ENCODE measurements at places on chromosomes 5 and 9. TPM values are rescaled to one million over a fixed set of nuclear protein-coding genes. Genes with fewer than 3 reads are reported as not detected.

The IZUMO3 gene
- not detected for total RNA-seq

The TAF11L5 gene
- not detected for total RNA-seq

The TEX53 gene
- not detected for total RNA-seq

The LCN15 gene
- not detected for total RNA-seq

The SARDH gene
- 0.40 TPM for total RNA-seq

The ELOVL7 gene
- 0.13 TPM for total RNA-seq

The MAT2B gene
- 98.0 TPM for total RNA-seq

The MAML1 gene
- 13.2 TPM for total RNA-seq

The TMEM171 gene
- 26.5 TPM for total RNA-seq

The MCIDAS gene
- not detected for total RNA-seq

The NIPAL4 gene
- total RNA-seq = not detected

The RAB3C gene
- not detected for total RNA-seq

The CORO2A gene
- total RNA-seq = 0.40 TPM

The ARHGEF39 gene
- 1.5 TPM for total RNA-seq

The GABRP gene
- 0.27 TPM for total RNA-seq

The FOXE1 gene
- total RNA-seq = not detected

The RNF183 gene
- total RNA-seq = not detected

The CDKN2B-AS1 gene
- 1.4 TPM for total RNA-seq

The AHRR gene
- 6.8 TPM for total RNA-seq

The ARPC5L gene
- total RNA-seq = 43.0 TPM

The ACSL6 gene
- total RNA-seq = not detected

The LAMC3 gene
- 0.22 TPM for total RNA-seq

The RNF180 gene
- 10.6 TPM for total RNA-seq

The ORM1 gene
- not detected for total RNA-seq

The PCDHGA1 gene
- 0.40 TPM for total RNA-seq

The TAF1L gene
- total RNA-seq = under 0.01 TPM

The DEPDC1B gene
- 32.4 TPM for total RNA-seq

The LEAP2 gene
- 0.53 TPM for total RNA-seq

The OLFML2A gene
- total RNA-seq = not detected

The SAXO1 gene
- total RNA-seq = not detected

The SLCO6A1 gene
- total RNA-seq = not detected

The GCNT4 gene
- 0.07 TPM for total RNA-seq

The ROPN1L gene
- 0.53 TPM for total RNA-seq

The PCDHA6 gene
- total RNA-seq = 0.13 TPM

The COMMD10 gene
- 51.4 TPM for total RNA-seq

The OR13C3 gene
- total RNA-seq = not detected

The IFNA8 gene
- not detected for total RNA-seq

The SLC4A9 gene
- not detected for total RNA-seq

The LSM11 gene
- total RNA-seq = 10.5 TPM

The ADGRD2 gene
- not detected for total RNA-seq

The FCN2 gene
- total RNA-seq = not detected

The GNPDA1 gene
- 60.5 TPM for total RNA-seq

The IFNA4 gene
- not detected for total RNA-seq

The BNC2 gene
- total RNA-seq = 39.6 TPM

The TAS2R1 gene
- total RNA-seq = not detected

The NKD2 gene
- not detected for total RNA-seq

The PAIP2 gene
- 103 TPM for total RNA-seq

The SLC36A3 gene
- total RNA-seq = not detected

The CYLC2 gene
- total RNA-seq = not detected

The PCDHB12 gene
- total RNA-seq = 0.07 TPM

The ARL14EPL gene
- 0.27 TPM for total RNA-seq

The GAPT gene
- under 0.01 TPM for total RNA-seq

The ANKRD34B gene
- total RNA-seq = not detected

The PFN3 gene
- total RNA-seq = not detected

The CSF2 gene
- not detected for total RNA-seq

The MYOZ3 gene
- total RNA-seq = 0.22 TPM

The ITK gene
- total RNA-seq = not detected
